ENCODE measurements at places on chromosomes 2 and 18. TPM values are rescaled to one million over a fixed set of nuclear protein-coding genes. Genes with fewer than 3 reads are reported as not detected.

GALNT3 gene
- 1.0 TPM for total RNA-seq

CD8A gene
- total RNA-seq: 0.63 TPM

CCBE1 gene
- total RNA-seq: 3.9 TPM

DNA sequence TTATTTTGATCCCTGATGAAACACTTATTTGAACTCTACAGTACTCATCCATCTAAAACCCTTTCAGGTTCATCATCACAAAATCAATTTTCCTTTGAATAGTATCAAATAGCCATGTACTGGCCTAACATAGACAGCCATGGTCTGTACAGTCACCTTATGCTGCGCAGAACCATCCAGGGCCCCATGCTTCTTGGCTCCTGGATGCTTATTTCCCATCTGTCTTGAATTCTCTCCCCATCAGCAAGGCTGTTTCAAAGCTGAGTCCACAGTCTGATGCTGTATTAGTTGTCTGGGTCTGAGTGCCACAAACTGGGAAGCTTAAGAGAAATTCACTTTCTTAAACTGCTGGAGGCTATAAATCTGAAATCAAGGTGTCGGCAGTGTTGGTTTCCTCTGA lies 290.2 kb downstream of the OSR1 start:
- H3K4me1 ChIP-seq: no peaks in the 10 kb centered on the region
- no peak for DNase-seq
- H3K36me3 ChIP-seq: no peaks in the 10 kb centered on the region
- no peaks in the 10 kb centered on the region for H3K27me3 ChIP-seq
- no peak overlapping the region for H3K4me3 ChIP-seq

DNA sequence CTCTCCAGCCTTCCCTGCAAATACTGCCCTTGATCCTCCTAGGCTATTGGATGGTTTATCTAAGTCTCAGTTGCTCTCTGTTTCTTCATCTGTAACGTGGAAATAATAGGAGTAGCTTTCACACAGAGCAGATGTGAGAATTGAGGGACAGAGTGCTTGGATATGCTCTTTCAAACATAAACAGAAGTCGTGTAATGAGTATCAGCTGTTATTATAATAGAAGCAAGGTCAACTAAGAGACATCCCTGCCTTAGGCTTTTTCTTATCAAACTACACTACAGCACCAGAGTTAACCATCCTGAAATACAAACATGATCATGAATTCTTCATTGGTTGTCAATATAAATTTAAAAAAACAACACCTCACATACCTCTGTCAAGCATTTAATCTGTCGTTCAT lies 138.2 kb downstream of the DOK6 start:
- H3K27ac ChIP-seq: no peak overlapping the region
- H3K4me1 ChIP-seq: no peaks in the 10 kb centered on the region
- no peaks in the 10 kb centered on the region for H3K36me3 ChIP-seq
- no peak overlapping the region for H3K4me3 ChIP-seq
- no peak for DNase-seq
- no peaks in the 10 kb centered on the region for H3K27me3 ChIP-seq

DNA sequence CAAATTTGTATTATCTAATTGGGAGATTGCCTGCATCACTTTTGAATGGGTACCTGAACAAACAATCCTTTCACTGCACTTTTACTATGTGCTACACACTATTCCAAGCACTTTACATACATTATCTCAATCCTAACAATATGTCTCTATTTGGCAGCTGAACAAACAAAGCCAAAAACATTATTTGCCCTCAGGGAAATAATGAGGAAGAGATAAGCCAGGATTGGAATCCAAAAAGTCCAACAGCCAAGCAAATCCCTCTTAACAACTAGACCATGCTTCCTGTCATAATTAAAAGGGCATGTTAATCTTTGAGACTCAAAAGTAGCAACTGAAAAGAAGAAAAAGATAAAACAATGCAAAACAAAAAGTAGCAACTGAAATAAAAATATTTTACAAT lies 32.1 kb downstream of the RPRD1A start:
- no peaks in the 10 kb centered on the region for H3K27me3 ChIP-seq
- no peak overlapping the region for H3K4me3 ChIP-seq
- no peak for DNase-seq
- peaks cover 17% of the 10 kb centered on the region for H3K36me3 ChIP-seq
- H3K4me1 ChIP-seq: no peaks in the 10 kb centered on the region
- no peak overlapping the region for H3K27ac ChIP-seq

- no peaks in the 10 kb centered on the region for H3K27me3 ChIP-seq
- H3K4me3 ChIP-seq: no peak overlapping the region
- H3K4me1 ChIP-seq: no peaks in the 10 kb centered on the region
These were observed 64.3 kb downstream of the GREB1L start for GRCh38 chr18:21306368-21306767.

- no peak overlapping the region for H3K4me3 ChIP-seq
- DNase-seq: no peak
- H3K36me3 ChIP-seq: peaks cover 34% of the 10 kb centered on the region
- H3K4me1 ChIP-seq: no peaks in the 10 kb centered on the region
- no peaks in the 10 kb centered on the region for H3K27me3 ChIP-seq
- no peak overlapping the region for H3K27ac ChIP-seq
These were observed 75.3 kb downstream of the CCDC93 start for GRCh38 chr2:117938611-117939010.

DNA sequence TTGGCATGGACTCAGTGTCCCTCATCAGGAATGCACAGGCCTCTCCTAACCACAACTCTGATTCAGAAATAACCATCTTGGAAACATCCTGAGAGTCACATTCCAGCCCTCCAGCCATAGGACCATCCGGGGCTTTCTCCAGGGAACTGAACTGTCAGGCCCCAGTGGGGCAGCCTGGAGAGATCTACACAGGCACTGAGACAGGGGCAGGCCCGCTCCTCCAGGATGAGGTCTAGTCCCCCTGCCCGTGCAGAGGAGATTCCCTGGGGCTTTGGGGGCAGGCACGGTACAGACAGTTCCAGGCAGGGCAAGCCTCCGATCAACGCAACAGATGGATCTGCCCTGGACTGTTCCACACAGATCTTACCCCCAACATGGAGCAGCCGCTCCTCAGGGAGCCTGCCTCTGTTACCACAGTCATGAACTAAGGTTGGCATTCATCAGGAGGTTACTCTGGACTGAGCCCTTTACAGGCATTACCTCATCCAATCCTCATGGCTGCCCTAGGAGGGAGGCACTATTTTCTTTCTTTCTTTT lies 12.0 kb downstream of the KCNK3 start:
- H3K4me1 ChIP-seq: no peaks in the 10 kb centered on the region
- no peak overlapping the region for H3K27ac ChIP-seq
- DNase-seq: no peak
- no peaks in the 10 kb centered on the region for H3K36me3 ChIP-seq
- H3K4me3 ChIP-seq: no peak overlapping the region
- peaks cover 19% of the 10 kb centered on the region for H3K27me3 ChIP-seq

DNA sequence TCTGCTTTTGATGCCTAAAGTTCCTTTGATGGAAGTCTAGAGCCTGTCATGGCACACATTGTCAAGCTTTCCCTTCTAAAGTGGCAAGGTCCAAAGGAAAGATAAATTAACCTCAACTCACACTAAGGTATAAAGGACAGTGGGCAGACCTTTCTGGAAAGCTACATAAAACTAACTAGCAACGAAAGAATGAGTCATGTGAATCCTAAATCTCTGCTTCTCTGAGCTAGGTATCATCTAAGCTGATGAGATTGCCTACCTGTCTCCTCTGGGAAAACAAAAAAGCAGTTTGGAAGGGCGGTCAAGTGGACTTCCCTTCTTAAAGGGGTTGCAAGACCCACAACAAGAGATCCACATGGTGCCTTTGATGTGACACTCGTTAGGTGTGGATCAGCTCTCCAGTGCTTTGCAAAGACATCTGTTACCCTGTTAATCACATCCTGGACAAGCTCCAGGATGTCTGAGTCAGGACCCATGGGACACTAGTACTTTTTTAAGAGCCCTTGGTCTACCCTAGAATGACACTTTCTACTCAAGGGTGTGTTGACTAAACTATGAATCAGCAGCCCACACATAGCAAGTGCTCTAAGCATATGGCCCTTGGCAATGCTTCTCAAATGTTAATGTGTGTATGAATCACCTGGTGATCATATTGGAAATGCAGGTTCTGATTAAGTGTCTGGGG lies 173.5 kb downstream of the ALK start:
- H3K27me3 ChIP-seq: no peaks in the 10 kb centered on the region
- no peaks in the 10 kb centered on the region for H3K4me1 ChIP-seq
- no peak for DNase-seq
- H3K27ac ChIP-seq: no peak overlapping the region
- no peaks in the 10 kb centered on the region for H3K36me3 ChIP-seq

- no peak overlapping the region for H3K4me3 ChIP-seq
- no peaks in the 10 kb centered on the region for H3K36me3 ChIP-seq
- H3K27me3 ChIP-seq: no peaks in the 10 kb centered on the region
- DNase-seq: peak; percentile 63
- H3K4me1 ChIP-seq: peaks cover 50% of the 10 kb centered on the region
These were observed 81.5 kb downstream of the BCL2 start for GRCh38 chr18:63237881-63238692.

DNA sequence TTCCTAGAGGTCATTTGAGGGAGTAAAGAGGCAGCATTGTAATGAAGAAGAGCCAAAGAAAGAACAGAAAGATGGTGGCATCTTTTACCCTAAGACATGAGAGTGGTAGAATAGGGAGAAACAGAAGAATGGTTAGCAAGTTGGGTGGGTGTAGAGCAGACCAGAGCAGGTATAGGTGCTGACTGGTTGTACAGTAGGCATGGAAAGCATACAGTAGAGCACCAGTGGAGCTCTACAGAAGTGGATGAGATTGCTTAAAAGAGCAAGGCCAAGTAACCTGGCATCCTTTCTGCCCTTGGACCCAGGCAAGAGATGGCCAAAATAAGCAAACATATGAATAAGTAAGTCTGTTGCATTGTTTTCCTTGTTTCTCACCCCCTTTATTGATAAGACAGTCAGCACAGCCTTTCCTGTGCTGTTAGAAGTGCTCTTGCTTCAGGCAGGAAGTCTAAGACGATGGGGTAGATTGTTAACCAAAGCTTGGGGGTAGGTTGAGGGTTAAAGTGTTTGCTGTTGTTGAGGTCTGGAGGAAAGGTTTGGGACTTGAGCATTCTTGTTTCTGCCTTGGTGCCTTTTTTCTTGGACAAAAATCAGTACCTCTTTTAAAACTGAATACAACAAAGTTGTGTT lies 76.9 kb downstream of the DIS3L2 start:
- no peaks in the 10 kb centered on the region for H3K36me3 ChIP-seq
- no peak overlapping the region for H3K27ac ChIP-seq
- H3K4me3 ChIP-seq: no peak overlapping the region
- peaks cover 12% of the 10 kb centered on the region for H3K4me1 ChIP-seq

DNA sequence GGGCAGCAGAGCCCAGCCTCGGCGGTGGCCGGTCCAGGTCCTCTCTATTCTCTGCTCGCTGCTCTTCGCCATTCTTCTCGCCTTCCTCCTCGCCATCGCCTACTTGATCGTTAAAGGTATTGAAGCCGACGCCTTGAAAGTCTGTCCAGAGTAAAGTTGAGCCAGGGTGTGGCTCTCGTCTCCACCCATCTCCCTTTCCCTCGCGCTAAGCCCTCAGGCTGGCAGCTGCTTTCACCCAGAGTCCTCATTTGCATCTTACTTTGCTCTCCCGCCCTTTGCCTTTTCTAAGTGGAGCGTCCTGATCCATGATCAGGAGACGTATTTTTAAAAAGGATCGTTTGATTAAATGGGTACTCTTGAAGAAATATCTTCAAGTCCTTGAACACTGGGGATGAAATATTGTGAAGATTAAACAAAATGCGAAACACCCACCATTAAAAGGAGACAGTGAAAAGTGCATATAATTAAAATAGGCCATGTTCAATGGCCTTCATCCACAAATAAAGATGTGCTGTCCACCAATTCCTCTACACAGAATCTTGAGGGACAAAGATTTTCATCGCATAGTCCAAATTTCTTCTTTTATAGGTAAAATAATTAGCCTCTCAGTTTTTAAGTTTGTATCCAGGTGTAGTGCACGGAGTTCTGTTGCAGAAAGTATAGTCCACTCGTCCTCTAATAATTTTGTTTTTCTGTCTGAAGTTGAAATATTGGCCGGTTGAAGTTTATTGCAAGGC lies 657 bp downstream of the ARL6IP6 start:
- peaks cover under 1% of the 10 kb centered on the region for H3K36me3 ChIP-seq
- no peaks in the 10 kb centered on the region for H3K27me3 ChIP-seq
- H3K27ac ChIP-seq: peak overlapping the region; percentile 99

DNA sequence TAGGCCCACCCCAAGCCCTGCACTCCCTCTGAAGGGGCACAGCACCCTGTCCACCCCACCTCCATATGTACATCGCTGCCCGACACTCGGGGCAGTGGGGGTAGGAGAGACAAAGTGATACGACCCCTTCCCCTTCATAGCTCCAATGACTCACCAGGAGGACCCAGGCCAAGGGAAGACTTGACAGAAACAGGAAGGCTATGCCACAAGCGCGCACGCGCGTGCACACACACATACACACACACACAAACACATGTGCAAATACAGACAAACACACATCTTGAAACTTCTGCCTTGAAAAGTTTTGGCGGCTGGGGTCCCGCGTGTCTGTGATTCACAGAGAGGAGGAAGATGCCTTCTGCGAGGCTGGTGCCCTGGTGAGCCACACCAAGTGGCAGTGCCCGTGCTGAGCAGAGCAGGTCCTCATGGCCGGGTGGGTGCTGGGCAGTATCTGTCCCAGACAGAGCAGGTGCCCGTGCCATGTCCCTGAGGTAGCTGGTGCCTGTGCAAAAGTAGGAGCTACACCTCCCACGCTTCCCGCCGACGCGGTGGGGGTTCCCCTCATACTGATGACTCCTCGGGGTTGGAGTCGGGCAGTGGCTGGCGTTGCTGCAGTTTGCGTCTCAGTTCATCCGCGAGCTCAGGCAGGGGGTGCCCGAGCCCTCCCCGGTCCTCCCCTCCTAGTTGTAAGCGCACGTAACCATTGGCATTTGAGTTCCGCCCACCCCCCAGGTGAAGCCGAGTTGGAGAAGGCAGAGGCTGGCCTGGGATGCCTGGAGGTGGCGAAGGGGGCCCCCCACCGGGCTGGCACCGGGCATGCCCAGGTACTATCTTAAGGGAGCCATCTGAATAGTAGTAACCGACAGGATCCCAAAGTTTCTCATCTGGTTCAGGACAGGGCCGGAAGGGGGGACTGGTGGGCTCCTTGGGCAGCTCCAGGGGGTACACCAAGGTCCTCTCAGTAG lies 2.5 kb upstream of the ANKRD39 start:
- peaks cover 36% of the 10 kb centered on the region for H3K4me1 ChIP-seq
- no peaks in the 10 kb centered on the region for H3K27me3 ChIP-seq
- H3K27ac ChIP-seq: peak overlapping the region; percentile 99
- peaks cover 2% of the 10 kb centered on the region for H3K36me3 ChIP-seq

DNA sequence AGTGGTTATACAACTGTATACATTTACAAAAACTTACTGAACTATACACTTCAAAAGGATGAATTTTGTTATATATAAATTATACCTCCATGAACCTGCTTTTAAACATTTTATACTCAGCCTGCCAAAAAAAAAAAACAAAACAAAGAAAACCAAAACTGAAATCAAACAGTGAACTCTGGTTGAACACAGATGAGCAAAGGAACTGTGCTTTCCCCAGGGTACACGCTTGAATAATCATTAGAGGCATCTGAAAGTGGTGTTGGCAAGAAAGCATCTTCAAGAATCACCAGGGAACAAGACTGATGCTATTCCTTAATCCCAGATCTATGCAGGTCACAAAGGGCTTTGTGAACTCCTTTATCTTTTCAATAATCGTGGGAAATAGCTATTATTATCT lies 77.0 kb upstream of the LYPD1 start:
- no peak overlapping the region for H3K27ac ChIP-seq
- no peaks in the 10 kb centered on the region for H3K27me3 ChIP-seq
- H3K4me3 ChIP-seq: no peak overlapping the region
- no peak for DNase-seq
- H3K4me1 ChIP-seq: no peaks in the 10 kb centered on the region
- H3K36me3 ChIP-seq: no peaks in the 10 kb centered on the region

Measured in tibial nerve (tissue), 4 donors.